ENCODE measurements at places on chromosomes 3 and 15.
A peak's percentile ranks its signal among the peaks of the same experiment; 100 is the strongest.

DNA sequence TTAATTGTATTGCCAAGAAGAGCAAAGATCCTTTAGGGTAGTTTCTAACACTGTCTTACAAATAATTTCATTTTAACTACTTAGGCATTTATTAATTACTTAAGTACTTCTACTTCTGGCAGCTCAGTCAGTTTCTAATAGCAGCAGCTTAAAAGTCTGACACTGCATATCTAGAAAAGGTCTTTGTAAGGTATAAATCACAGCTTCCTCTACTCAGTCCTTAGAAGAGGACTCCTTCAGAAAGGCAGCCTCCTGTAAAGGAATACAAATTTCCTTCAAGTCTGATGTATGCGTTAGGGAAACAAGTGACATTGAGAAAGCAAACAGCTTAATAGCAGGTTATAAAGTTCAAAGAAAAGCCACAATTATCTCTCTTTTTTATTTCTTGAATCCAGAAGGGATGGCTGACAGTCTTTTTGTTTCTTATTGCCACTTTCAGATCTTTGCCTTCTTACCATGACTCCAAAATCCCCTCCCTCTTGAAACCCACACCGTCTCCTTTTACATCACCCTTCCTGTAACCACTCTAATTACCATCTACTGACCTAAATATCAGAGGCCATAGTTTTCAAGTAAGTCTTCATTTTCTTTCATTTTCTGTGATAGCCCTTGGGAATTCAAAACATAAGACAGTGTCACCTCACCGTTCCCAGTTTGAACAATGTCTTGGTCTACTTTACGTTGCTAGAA is 109.5 kb downstream of the CGGBP1 start:
- DNase-seq, result no peak

- DNase-seq, result no peak
Observed at GRCh38 chr3:120338517-120338916, 10.6 kb downstream of the LRRC58 start.

- no peak for DNase-seq
Observed at GRCh38 chr3:37944391-37944842, 46.2 kb upstream of the VILL start.

DNA sequence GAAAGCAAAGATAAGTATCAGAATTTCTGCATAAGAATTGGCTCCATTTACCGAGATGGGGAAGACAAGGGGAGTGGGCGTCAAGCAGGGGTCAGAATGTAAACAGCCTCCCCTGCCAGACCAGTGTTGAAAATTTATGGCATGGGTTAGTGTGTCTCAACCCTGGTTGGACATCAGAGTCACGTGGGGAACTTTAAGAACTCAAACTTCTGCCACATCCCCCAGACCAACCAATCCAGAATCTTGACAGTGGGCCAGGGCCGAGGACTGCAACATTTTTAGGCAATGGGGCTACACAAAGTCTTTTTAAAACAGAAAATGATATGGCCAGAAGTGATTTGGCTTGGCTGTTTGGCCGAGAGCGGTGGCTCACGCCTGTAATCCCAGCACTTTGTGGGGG is 14.3 kb upstream of the MASP1 start:
- DNase-seq, result no peak

DNA sequence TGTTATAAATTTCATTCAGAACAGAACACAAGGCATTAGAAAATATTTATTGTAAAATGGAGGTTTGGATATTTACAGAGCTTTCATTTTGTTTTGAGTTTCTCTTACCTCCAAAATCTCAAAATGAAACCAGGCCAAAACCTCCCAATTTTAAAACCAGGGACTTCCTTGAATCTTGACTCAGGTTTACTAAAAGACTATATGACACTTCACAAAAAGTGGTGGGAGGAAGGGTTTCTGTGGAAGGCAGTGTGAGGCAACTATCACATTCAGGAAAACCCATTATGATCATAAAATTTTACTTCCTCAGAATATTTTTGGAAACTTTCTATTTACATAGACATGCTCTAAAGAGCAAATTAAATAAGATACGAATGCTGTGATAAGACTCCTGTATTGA is 205.8 kb upstream of the EOMES start:
- DNase-seq, result peak; percentile 13

DNA sequence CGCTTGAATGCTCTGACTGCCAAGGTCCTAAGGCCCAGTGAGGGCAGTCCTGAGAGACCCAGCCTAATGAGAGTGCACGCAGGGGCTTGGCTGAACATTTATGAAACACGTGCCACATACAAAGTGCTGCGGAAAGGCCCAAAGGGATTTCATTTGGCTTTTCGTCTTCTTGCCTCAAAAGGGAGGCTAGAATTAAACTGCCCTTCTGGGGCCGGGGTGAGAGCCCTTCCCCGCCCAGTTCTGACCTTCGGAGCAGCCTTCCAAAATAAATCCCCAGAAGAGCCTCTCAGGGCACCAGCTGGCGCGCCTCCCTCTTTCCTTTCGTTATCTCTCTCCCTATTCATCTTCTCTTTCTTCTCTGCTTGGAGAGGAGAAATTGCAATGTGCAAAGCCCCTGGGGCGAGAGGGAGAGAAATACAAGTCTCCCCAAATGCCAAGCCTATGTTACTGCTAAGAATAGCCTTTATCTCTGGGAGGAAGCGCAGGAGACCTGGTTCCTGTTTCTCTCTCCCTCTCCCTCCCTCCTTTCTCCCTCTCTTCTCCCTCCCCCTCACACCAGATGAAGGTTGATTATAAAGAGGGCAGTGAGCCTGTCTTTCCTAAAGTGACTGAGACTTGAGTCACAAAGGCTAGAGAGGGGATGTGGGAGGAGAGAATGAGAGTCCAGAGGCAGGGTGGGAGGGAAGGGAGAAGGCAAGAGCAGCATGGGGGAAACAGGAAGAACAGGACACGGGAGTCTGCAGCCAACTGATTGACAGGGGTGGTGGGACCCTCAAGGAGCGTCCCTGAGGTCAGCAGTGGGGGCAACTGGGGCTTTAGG is 36.7 kb upstream of the NDUFB4 start:
- peak; percentile 78 for DNase-seq

DNA sequence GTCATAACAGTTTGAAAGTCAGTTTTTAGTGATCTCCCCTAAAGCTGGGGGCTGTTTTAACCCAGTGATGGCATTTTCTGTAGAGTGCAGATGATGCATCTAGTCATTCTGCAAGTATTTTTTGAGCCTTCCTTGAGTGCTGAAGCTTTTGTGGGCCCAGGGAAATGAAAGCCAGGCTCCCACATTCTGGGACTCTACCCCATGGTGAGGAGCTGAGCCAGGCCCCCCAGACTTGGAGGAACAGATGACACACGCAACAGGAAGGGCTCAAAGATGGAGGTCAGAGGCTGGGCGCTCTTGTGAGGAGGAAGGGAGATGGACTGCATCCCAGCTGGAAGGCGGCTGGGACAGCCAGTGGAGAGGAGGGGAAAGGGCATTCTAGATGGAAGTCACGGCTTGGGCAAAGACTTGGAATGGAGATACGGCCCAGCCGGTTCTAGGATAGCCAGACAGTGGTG is 40.8 kb downstream of the MRAS start:
- no peak for DNase-seq

GRCh38 chr15:38499651-38500050 is 45.7 kb downstream of the FAM98B start:
- no peak for DNase-seq

- peak; percentile 77 for DNase-seq
Observed at GRCh38 chr3:197224034-197224444, 74.4 kb downstream of the DLG1 start.

DNA sequence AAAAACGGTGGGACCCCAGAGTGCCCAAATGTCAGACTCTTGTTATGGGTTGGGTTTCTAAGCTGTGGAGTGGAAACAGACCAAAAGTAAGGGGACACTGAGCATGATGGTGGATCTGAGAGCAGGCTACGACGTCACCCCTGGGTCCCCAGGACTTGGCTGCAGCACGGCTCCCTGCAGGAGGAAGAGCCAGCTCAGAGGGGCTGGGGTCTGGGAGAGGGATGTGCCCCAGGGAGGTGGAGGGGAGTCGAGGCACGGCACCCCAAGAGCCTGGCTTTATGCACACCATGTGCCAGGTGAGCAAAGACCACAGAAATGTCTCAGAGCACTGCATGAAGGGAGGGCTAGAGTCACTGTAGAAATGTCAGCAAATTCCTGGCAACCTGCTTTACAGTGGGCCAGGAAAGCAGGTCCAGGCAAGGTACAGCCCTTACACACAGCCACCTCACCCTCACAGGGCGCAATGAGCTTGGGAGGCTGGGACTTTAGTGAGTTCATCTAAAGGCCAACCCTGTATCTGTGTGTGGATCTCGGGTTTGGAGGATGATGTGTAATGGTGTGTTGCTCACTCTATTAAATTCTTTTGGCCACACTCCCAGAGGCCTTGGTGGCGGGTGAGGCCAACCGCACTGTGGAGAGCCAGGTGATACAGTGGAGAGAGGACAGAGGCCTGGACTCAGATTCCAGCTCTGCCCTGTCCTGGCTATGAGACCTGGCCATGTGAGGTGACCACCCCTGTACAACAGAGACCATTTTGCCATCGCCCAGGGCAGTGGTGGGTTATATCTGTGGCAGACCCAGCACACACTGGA is 14.1 kb downstream of the CTSH start:
- no peak for DNase-seq

GRCh38 chr15:23569151-23569925 is 3.9 kb downstream of the MKRN3 start:
- DNase-seq, result no peak

GRCh38 chr3:142278451-142278850 is 53.1 kb upstream of the GK5 start:
- no peak for DNase-seq

DNA sequence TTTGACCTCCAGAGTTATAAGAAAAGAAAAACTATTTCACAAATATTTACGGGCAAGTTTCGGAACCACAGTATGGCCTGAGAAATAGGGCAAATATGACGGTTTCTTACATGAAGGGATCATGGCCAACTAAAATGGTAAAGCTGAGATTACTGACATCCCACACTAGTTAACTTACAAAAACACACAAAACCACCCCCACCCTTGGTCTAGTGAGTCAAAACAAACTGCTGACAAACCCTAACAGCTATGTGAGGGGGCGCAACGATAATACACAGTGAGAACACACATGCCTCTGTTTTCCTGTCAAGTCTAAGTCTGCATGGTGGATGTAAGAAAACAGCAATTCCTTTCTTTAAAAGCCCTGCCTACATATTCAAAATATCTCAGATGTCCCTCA is 32.3 kb downstream of the CBLB start:
- DNase-seq, result no peak

- DNase-seq, result no peak
Observed at GRCh38 chr3:46609212-46609721, 3.1 kb upstream of the FAM240A start.

DNA sequence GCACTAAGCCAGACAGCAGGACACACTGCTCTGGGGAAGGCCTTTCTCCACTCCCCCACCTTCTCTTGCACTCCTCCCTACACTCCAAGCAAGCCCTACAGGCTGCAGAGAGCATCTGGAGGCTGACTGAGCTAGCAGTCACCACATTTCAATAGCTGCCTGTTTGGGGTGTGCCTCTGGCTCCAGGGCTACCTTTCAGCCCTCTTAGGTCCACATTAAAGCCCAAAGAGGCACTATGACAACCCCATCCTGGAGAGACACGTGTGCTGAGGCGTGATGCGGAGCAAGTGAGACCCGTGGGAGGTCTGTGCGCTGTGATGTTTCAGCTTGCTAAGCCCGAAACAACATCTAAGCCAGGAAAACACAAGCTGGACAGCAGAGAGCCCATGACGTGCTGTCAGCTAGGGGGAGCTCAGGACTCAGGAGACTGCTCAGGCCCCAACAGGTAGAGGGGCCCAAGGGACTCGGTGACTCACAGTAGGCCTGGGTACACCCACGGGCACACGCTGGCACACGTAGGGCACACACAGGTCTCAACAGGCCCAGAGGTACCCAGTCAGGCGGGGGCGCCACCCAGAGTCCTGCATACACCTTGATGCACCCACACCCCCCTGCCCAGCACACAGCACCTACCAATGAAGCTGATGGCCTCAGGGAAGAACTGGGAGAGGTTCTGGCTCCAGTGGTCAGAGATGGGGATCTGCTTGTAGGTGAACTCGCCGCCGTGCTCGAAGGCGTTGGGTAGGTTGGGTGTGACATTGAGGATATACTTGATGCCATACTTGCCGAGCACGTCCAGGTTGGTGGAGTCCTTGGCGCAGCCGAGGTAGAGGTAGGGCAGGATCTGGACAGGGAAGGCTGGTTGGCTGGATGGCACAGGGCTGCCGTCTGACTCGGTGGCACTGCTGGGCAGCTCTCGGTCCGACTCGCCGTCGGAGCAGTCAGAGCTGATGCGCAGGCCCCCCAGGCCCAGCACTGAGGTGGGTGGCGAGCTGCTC is 2.8 kb downstream of the DUSP7 start:
- no peak for DNase-seq

DNA sequence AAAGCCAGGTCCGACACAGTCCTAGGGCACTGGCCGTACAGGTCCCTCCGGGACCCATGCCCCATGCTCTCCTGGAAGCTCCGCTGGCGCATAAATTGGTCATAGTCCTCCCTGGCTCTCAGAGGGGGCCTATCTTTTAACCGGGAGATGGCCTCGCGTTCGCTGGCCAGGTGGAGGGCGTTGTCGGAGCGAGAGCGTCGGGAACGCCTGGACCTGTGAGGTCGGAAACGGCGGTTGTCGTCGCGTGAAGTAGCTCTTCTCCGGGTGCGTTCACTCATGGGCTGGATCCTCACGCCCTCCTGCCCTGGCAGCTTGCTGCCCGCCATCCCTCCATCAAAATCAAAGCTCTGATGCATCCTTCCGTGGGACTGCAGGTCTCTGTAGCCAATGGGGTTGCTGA is 76.0 kb upstream of the PSMD6 start:
- DNase-seq, result no peak

GRCh38 chr3:111802163-111802625 is 56.9 kb upstream of the PHLDB2 start:
- DNase-seq, result no peak

- DNase-seq, result no peak
Observed at GRCh38 chr3:133996251-133996661, 33.5 kb downstream of the SLCO2A1 start.

- DNase-seq, result no peak
Observed at GRCh38 chr3:179852142-179852905, 184.4 kb downstream of the PEX5L start.

GRCh38 chr3:112261742-112262141 is 32.3 kb downstream of the SLC9C1 start:
- DNase-seq, result peak; percentile 94

DNA sequence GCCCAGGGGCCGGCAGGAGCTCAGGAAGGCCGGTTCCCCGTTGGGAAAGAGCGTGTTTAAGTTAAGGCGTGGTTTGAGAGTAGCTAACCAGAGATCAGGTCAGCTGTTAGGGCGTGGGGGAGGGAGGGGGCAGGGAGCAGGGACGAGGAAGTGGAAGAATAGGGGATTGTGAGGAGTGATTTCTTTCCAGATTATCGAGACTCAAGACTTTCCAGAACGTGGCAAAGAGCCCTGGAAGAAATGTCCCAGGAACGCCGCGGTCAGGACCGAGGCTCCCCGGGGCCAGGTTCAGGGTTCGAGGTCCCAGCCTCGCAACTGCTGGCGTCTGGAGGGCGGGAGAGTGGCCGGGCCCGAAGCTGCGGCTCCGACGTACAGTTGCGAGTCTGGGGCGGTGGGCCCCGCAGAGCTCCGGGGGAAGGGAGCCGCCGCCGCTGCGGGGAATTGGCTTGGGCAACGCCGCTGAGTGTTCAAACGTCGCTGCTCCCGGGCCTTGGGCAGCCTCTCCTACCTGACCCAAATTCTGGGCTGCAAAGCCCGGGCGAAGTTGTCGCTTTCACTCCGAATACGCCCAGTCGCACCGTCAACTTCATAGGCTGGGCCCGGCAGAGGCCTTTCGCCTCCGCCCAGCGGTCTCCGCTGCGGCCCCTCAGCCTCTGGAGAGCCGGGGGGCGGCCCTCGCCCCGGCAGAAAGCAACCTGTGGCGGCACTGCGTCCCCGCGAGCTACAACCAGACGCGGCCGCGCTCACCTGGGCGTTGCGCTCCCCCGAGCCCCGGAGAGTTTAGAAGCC is 9.5 kb downstream of the ISL2 start:
- no peak for DNase-seq

- DNase-seq, result no peak
Observed at GRCh38 chr3:89227634-89228033, 120.2 kb downstream of the EPHA3 start.
